Hematopoietic multipotent progenitor cell (in vitro differentiated cells): ENCODE measurements at places on chromosomes 5 and 9.

GRCh38 chr9:117929868-117930267, 225.7 kb downstream of the TLR4 start:
- DNase-seq = no peak

- DNase-seq = no peak
These were observed 219.3 kb downstream of the CAAP1 start for GRCh38 chr9:26673261-26673660.

- no peak for DNase-seq
These were observed 69.0 kb upstream of the GLRX start for GRCh38 chr5:95891499-95891898.

- no peak for DNase-seq
These were observed 101.9 kb upstream of the S1PR3 start for GRCh38 chr9:88889386-88889785.

GRCh38 chr5:125316915-125317535, 570.6 kb upstream of the ZNF608 start:
- no peak for DNase-seq

- peak; percentile 39 for DNase-seq
These were observed 207.0 kb downstream of the MEF2C start for GRCh38 chr5:88675708-88676636.

GRCh38 chr5:173324115-173325001, 3.9 kb downstream of the STC2 start:
- DNase-seq = peak; percentile 57

- DNase-seq = no peak
These were observed 72.2 kb downstream of the SHB start for GRCh38 chr9:37996819-37997217.

- DNase-seq = no peak
These were observed 265.1 kb upstream of the TAS2R1 start for GRCh38 chr5:9895302-9895645.
